ENCODE measurements at places on chromosomes 4 and X.

- DNase-seq: no peak
Observed at GRCh38 chrX:108123591-108124366, 32.2 kb downstream of the ATG4A start.

GRCh38 chrX:117607561-117607960, 509.0 kb downstream of the KLHL13 start:
- DNase-seq: no peak

DNA sequence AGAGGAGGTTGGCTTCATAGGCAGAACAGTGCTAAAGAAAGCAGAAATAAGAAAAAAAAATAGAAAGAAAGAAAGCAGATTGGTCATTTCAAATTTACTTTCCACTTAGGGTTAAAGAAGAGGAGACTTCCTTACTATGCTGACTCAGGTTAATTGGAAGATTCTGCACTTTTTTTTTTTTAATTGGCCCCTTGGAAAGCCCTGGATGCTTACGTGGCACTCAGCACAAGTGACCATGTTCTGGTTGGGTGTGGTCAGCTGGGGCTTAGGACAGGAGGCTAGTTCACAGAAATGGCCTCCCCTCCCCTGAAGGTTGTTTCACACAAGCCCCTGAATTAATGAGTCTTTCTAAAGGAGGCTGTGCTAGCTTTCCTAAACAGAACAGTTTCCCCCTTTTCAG, 14.5 kb downstream of the MAGEA9B start:
- no peak for DNase-seq

DNA sequence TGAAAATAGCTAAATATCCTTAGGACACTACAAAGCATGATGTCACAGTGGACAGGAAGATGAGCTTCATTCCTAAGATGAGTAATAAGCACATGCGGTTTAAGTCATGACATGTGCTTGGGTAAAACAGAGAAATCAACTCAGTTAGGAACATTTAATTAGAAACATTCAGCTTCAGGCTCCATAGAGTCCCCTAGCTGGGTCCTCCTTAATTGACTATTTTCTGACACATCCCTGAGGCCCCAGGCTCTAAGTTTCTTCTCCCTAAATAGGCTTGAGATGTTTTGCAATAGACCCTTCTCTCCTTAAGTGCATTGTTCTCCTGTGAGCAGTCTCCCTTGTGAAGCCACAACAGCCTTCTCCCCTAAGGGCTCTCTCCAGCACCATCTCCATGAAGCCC, 70.4 kb upstream of the ANXA3 start:
- no peak for DNase-seq

DNA sequence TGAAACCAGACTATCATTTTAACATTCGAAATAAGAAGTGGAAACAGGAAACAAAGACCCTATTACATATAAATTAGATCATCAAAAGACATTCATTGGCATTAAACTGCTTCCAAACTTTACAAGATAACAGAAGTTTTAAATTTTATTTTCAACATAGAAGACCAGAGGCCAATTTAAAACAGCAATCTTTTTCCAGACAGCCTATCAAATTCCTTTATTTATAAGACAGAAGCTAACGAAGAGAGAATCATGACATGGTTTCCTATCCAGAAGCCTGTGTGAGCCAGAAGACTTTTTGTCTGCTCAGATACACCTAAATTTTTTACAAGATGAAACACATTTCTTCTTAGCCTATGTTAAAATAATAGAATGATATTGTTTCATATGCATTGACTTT, 291.9 kb downstream of the PPP3CA start:
- DNase-seq: no peak

DNA sequence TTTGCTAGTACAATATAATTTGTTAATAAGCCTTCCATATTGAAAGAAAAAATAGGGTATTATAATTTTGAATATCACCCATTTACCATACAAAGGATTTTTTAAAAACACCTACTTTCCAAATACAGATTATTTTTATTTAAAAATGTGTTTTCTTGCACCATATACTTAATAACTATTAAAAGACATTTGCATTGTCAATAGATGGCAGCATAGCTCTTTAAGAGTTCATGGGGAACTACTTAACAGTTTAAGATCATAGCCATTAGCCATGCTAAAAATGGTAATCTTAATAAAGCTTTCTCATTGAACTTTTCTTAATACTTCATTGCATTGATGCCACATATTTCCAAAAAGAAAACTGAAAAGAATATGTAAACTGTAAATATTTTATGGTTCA, 1995.9 kb downstream of the C4orf33 start:
- DNase-seq: no peak

- DNase-seq: no peak
Observed at GRCh38 chrX:104659005-104659744, 93.2 kb downstream of the IL1RAPL2 start.

GRCh38 chrX:66408507-66408906, 230.4 kb downstream of the EDA2R start:
- DNase-seq: no peak

GRCh38 chr4:168317621-168318020, 931 bp downstream of the DDX60 start:
- no peak for DNase-seq

- no peak for DNase-seq
Observed at GRCh38 chrX:74325130-74326059, 21.4 kb downstream of the ZCCHC13 start.

- no peak for DNase-seq
Observed at GRCh38 chr4:35250331-35250730, 994.0 kb downstream of the ARAP2 start.

DNA sequence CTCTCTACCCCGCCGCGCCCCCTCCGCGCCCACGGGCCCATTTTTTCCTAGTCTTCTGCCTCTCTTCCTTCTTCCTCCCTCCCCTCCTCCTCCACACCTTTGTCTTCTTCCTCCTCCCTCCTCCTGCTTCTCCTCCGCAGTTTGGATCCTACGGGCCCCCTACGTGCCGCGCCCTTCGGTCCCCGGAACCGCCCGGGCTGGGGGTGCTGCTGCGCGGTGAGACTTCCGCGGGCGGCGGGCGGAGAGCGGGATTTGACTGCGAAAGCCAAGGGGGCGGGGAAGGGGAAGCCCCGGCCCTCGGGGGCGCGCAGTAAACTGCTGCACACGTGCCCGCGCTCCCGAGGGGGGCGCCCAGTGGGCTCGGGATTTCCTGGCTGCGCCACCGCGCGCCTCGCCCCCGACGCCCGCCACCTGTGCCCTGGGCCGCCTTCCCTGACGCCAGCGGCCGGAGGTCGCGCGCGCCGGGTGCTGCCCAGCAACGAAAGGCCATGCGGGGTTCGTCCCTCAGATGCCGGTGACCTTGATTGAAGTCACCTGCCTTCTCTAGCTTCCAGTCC, 3.3 kb upstream of the NKX3-2 start:
- no peak for DNase-seq

DNA sequence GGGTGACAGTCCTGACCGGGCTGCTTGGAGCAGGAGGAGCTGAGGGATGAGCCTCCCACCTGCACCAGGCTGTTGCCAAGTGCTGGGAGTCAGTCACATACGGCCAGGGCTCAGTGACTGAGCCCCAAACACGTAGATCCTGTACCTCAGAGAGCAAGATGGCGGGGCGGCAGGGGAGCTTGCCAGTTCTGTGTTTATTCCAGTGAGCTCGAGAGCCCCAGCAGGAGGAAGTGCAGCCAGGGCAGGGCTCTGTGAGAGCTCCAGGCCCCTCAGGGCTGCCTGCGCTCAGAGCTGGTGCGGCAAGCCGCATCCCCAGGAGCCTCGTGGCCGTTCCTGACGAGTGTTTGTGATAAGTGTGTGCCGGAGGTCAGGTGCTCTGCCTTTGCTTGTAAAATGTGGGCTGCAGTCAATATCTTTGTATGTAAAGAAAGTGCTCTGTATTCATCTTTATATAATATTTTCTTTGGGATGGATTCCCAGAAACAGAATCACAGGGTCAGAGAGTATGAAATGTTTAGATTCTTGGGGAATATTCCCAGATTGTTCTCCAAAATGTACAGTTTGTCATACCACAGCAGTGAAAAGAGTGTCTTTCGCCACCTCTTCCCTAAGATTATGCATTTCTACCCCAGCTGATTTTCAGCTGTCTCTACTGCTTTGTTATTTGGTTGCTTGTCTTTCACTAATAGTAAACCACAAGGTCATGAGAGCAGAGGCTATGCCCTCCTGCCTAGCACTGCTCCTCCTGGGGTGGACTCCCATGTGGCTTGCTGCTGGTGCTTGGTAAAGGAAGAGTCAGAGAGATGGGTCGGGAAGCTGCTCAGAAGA, 50.3 kb downstream of the NELFA start:
- DNase-seq: no peak

- DNase-seq: no peak
Observed at GRCh38 chr4:52976523-52977230, 114.6 kb downstream of the RASL11B start.

- no peak for DNase-seq
Observed at GRCh38 chr4:90027565-90027964, 99.6 kb upstream of the CCSER1 start.

- no peak for DNase-seq
Observed at GRCh38 chr4:110475881-110476818, at the start of gene ENPEP. ENPEP (plus strand) TSS chr4:110476155; CDS start chr4:110476415, 260 bp downstream.

DNA sequence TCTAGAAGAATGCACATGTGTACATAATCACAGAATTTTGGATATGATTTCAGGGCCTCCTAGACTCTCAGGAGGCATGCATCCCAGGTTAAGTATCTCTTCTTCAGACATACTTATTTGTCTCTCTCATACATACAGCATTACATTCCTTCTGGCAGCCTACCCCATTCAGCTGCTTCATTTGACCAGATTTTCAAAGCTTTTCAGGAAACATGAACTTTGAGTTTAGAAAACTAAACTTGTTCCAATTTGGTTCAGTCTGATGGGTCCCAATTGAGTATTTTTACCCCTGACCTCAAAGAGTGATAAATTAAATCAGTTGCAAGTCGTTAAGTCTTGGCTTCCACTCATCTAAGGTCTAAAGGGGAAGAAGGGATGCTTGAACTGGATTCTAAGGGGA, 330.9 kb downstream of the ARHGAP24 start:
- DNase-seq: no peak

DNA sequence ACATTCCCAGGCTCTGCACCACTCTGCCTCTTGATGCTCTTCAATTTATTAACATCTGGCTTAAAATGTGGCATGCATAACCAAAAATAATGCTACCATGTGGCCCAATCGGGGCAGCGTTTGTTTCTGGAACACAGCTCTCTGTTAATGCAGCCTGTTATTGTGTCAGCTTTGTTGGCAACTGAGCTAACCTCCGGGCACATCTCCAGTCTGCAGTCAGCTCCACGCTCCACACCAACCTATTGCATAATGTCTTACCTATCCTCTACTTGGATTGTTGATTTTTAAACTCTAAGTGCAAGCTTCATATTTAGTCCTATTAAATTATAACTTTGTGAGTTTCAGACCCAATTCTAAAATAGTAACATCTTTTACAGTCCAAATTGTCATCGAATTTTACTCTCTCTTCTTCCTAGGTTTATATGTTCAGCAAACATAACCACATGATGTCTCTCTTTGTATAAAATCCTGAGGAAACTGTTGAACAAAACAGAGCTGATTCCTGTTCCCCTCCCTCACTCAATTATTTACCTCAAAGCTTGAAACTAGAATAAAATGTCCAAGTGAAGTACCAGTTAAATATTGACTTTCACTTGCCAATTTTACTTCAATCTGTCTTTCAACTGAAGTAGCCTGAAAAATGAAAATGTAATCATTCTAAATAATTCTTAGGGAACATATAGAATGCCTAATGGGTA, 92.2 kb upstream of the RAPGEF2 start:
- DNase-seq: peak; percentile 19

DNA sequence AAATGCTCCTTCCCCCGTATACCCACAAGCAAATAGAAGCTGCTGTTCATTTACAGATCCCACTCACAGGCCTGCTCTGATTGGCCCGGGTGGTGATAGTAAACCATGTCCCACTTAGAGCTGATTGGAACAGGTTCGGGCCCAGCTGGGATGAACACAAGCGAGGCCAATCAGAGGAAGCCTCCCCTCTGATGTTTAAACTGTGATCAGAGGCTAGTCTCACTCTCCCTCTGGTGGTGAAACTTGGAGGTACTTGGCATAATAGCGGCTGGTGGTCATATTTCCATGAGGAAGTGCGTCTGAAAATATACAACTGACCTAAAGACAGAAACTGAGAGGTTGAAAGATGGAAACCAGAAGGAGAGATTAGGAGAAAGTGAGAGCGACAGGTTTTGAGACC, 51.5 kb upstream of the TRPC3 start:
- DNase-seq: no peak

GRCh38 chrX:141183000-141183399, 6.1 kb upstream of the LDOC1 start:
- DNase-seq: no peak

DNA sequence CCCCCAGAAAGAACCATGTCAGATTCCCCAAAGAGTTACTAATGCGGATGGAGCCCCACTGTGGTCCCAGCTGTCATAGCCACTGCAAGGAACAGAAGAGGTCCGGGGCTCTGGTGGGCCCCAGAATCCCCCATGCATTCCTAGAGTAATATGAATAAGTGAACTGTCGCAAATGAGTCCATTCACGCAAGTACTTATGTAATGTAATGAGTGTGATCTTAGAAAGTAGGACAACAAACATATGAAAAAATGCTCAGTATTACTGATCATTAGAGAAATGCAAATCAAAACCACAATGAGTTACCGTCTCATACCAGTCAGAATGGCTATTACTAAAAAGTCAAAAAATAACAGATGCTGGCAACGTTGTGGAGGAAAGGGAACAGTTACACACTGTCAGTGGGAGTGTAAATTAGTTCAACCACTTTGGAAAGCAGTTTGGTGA, 141.5 kb upstream of the RBPJ start:
- no peak for DNase-seq

DNA sequence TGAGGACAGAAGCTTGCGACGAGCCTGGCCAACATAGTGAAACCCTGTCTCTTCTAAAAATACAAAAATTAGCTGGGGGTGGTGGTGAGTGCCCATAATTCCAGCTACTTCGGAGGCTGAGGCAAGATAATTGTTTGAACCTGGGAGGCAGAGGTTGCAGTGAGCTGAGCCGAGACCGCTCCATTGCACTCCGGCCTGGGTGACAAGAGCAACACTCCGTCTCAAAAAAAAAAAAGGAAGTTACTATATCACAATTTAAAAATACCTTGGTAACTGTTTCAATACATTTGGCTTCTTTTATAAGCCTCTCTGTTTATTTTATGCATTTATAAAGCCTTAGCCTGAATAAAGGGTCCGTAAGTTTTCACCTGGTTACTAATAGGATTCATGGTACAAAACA, 46.6 kb upstream of the CHRNA9 start:
- no peak for DNase-seq

GRCh38 chr4:90445380-90445779, 318.2 kb downstream of the CCSER1 start:
- no peak for DNase-seq

GRCh38 chr4:78599931-78600375, 48.4 kb downstream of the ANXA3 start:
- DNase-seq: no peak

- DNase-seq: no peak
Observed at GRCh38 chr4:168550064-168550766, 53.4 kb downstream of the PALLD start.

DNA sequence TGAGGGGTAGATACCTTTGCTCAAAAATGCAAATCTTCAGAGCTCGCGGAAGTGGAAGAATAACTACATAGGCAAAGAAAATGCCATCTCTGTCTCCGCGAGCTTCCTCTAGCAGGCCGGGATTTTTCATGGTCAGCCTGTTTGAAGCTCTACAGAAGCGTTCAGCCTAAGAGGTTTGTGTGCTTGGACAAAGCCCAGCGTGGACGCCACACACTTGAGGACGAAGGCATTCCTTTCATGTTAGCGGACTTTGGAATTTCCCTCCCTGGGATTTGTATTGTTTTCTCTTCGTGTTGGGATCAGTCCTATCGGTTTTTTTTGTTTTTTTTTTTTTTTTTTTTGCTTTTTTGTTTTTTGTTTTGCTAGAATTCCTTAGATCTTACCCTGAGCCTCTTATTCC, 53.7 kb downstream of the SMIM31 start:
- DNase-seq: no peak

GRCh38 chr4:29289118-29289517, 1431.1 kb upstream of the PCDH7 start:
- DNase-seq: no peak

Measured in amygdala (tissue), 56 donors.